Pancreas (tissue), 10 donors: ENCODE measurements at places on chromosomes 5 and 9. TPM values are rescaled to one million over a fixed set of nuclear protein-coding genes. Genes with fewer than 3 reads are reported as not detected.

The CTXN3 gene
- polyA plus RNA-seq, result not detected

The GKAP1 gene
- polyA plus RNA-seq, result 10.7 TPM

The CDKN2B gene
- polyA plus RNA-seq, result 2.2 TPM

The SLC4A9 gene
- 1.0 TPM for polyA plus RNA-seq

The INSYN2B gene
- 0.02 TPM for polyA plus RNA-seq

The SLC30A5 gene
- polyA plus RNA-seq, result 32.4 TPM

The PLAC8L1 gene
- 0.61 TPM for polyA plus RNA-seq

The MCTP1 gene
- polyA plus RNA-seq, result 1.5 TPM

The HMCN2 gene
- polyA plus RNA-seq, result 5.3 TPM

The TPPP gene
- 2.7 TPM for polyA plus RNA-seq

The LHX2 gene
- not detected for polyA plus RNA-seq

The IFNA2 gene
- not detected for polyA plus RNA-seq

The SPAAR gene
- polyA plus RNA-seq, result 0.31 TPM

The CYSRT1 gene
- polyA plus RNA-seq, result 0.87 TPM

The CCDC152 gene
- 0.63 TPM for polyA plus RNA-seq

The GPR150 gene
- polyA plus RNA-seq, result 1.4 TPM

The CCDC180 gene
- 7.1 TPM for polyA plus RNA-seq

The SAXO1 gene
- polyA plus RNA-seq, result 0.08 TPM
